Activated CD4-positive, alpha-beta T cell treated with anti-CD3 and anti-CD28 coated beads, Interleukin-2, amount 50 U/mL, for 24 hours (primary cell): ENCODE measurements at places on chromosomes 4 and X.

GRCh38 chr4:111031001-111031579, 408.2 kb upstream of the PITX2 start:
- no peak for DNase-seq

DNA sequence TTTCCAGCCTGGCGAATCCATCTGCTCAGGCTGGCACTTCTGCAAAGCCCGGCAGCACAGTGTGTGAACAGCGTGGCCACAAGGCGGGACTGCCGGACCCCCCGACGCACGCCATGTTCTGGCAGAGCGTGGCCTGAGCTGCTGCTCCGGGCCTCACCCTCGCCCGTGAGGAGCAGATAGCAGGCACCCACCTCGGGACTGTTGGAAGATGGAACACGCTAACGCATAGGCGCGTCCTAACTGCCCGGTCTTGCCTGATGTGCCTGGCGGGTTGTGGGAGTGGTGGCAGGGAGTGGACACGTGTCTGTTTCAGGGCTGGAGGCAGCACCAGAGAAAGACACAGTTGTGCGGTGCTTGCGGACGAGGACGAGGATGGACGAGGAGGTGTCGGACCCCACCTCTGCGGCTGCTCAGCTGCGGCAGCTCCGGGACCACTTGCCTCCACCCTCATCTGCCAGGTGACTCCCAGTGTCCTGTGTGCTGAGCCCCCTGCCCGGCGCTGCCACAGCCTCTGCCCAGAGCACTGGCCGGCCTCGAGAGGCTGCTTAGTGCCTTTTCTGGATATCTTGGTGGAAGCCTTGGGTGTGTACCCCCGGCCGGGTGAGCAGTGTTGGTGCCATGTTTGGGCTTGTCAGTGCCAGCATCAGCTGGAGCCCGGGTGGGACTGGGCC, 28.2 kb downstream of the UVSSA start:
- no peak for DNase-seq

DNA sequence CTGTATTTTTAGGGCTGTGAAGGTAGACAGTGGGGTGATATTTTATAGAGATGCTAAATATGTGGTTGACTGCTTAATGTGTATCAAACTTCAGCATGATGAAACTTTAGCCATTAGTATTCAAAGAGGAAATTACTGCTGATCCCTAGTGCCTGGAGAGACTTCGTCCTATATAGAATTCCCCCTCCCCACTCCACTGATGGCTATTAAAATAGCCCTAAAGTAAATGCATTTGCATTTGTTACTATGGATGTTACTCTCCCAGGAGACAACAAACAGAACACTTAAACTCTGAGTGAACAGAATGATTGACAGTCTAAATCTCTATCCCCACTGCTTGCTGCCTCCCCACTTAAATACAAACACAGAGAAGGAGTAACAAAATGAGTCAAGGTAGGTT, 39.1 kb downstream of the ADGRL3 start:
- no peak for DNase-seq

DNA sequence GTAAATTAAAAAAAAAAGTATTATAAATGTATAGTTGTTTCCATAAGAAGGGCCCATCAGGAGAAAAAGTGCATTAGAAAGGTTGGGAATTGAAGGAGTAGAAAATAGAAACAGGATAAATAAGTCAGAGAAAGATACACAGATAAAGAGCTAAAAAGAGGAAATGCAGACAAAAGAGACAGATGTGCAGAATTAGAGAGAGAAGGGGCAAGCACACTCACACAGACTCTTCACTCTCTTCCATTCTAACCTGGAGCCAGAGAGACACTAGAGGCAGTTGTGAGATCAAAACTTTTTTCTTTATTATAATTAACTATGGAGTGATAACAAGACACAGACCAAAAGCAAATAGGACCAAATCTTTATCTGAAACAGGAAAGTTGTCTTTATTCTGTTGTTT, 134.1 kb downstream of the CEP135 start:
- no peak for DNase-seq

- no peak for DNase-seq
These were observed 44.3 kb downstream of the AR start for GRCh38 chrX:67587946-67588624.

GRCh38 chrX:137945470-137945869, 379.5 kb downstream of the ZIC3 start:
- DNase-seq, result no peak

GRCh38 chrX:119605464-119606279, 552 bp downstream of the NKRF start:
- DNase-seq, result no peak

- no peak for DNase-seq
These were observed 274.8 kb upstream of the UGT8 start for GRCh38 chr4:114323841-114324240.

GRCh38 chr4:150140774-150141400, 62.6 kb downstream of the DCLK2 start:
- DNase-seq, result no peak

- DNase-seq, result no peak
These were observed 13.1 kb downstream of the SCML1 start for GRCh38 chrX:17750436-17750835.

DNA sequence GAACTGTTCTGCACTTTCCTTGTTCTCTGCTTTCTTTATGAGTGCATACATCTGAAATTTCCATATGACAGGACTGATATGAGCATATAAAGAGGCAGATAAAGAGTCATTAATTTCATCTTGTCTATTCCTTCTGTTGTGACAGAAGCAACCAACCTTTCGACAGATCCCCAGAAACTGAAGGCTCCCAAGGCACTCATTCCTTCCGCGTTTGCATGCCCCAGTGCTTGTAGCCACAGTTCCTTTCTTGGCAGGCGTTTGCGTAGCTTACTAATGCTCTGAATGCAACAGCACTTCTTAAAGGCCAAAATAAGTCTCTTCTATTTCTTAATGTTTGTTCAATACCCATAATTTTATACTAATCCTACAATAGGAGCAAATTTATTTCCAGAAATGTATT, 94.0 kb upstream of the TBL1X start:
- DNase-seq, result no peak

DNA sequence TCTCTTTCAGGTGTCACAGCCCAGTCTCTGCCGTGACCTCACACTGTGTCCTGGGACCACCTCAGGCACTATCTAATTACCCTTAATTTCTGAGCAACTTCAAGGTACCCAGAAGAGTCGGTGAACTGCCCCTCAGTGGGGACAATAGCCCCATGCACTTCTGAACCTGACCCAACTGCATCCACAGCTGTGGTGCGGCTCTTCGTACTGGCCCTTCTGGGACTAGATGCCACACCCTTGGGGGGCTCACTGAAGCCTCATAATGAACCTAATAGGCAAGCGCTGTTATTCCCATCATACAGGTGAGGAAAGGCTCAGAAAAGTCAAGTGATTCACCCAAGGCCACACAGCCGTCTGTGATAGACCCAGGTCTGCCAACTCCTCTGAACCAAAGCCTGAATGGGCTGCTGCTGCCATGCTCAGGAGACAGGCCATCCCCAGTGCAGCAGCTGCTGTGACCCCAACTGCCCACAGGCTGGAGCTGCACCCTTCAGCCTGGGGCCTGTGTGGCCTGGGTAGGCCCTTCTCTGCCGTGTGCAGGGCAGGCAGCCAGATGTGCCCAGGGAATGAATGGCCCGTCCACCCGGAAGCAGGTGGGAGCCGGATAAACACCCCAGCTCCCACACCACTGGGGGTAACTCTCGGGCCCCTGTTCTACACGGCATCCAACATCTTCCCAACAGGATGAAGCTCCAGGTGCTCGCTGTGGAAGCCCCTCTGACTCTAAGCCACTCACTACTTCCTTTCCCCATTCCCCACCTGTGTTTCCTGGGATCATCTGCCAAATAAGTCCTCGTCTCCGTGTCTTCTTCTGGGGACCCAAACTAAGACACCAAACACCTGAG, 35.9 kb downstream of the HMX1 start:
- DNase-seq, result no peak

DNA sequence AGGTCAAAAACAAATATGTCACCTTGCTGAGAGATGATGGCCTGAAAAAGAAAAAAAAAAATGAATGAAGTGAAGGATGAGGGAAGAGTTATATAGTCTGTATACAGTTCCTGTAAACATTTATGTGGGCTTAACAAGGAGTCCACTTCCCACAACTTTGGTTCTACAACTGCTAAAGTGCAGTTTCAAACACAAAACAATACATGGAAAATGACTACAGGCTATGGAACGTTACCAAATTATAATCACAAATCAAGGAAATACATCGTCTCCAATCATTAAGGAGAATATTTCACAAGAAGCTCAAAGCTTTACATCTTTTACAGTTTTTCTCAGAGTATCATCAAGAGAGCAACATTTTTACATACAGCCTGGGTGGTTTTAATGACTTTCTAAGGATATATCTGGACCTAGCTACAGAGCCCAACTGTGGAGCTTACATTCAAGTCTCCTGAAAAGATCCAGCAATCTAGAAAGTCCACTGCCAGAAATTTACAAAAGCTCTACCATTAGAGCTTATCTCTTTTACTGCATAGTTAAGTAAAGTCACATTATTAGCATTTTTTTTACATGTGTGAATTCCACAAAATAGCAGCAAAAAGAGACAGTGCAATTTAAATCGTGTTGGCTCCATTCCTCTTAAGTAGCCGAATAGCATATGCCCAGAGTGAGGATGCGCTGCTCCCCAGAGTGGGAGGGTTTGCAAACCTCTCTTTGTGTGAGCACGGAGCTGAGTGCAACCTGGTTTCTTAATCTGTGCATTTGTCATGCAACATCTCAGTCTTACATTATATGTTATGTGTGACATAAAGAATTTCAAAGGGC, 128.3 kb downstream of the MANBA start:
- no peak for DNase-seq

GRCh38 chr4:152939621-152940020, 3.5 kb downstream of the FHDC1 start:
- DNase-seq, result no peak

- DNase-seq, result no peak
These were observed 956 bp downstream of the TAPT1 start for GRCh38 chr4:16225167-16225862.

DNA sequence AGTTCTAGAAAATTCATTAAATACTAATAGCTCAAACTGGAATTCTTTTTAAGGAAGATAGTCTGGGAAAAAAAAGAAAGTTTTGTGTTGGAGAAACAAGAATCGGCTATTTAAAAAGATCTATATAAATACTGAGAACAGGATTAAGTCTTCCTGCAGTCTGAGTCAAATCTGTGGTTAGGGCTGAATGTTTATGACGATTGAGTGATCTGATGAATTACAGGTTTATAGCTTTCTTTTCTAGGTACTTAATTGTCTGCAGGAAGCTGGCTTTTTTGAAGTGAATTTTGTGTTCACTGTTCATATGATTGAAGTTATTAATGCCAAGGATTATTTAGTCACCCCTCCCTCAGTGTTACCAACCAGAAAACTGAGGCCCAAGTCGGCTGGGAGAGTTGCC, 42.2 kb downstream of the TLL1 start:
- DNase-seq, result no peak

DNA sequence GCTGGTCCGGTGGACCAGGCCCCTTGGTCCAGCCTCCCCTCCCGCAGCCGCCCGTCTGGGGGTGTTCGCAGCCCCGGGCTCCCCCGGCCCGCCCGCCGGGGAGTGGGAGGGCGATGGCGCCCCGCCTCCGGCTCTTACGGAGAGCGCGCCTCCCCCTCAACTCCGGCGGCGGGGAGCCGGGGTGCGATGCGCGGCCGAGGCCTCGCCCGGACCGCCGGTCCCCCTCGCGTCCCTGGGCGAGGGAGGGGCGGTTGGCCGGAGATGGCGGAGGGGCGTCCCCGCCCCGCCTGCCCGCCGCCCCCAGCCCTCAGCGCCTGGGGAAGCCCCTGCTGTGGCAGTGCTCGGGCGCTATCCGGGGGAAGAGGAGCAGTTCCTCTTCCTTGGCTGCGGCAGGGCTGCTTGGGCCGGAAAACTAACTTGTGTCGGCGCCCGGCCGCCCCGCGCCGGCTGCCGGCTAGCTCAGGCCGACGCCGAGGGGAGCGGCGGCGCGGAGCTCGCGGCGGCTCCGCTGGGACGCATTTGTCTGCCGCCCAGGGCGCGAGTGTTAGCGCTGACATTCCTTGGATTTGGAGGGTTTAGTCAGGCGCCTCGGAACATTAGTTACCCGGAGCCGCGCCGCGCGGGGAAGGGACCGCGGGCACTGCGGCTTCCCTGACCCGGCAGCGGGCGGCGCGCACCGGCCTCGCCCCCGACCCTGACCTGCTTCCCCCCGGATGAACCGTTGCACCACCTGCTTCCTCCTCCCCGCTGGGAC, 994 bp downstream of the GALNT7 start:
- DNase-seq, result peak; percentile 40

- DNase-seq, result no peak
These were observed 46.0 kb downstream of the DTHD1 start for GRCh38 chr4:36327400-36327799.

GRCh38 chr4:5467111-5467510, 241.2 kb downstream of the EVC2 start:
- no peak for DNase-seq

GRCh38 chrX:16558489-16558888, 91.5 kb upstream of the S100G start:
- no peak for DNase-seq

DNA sequence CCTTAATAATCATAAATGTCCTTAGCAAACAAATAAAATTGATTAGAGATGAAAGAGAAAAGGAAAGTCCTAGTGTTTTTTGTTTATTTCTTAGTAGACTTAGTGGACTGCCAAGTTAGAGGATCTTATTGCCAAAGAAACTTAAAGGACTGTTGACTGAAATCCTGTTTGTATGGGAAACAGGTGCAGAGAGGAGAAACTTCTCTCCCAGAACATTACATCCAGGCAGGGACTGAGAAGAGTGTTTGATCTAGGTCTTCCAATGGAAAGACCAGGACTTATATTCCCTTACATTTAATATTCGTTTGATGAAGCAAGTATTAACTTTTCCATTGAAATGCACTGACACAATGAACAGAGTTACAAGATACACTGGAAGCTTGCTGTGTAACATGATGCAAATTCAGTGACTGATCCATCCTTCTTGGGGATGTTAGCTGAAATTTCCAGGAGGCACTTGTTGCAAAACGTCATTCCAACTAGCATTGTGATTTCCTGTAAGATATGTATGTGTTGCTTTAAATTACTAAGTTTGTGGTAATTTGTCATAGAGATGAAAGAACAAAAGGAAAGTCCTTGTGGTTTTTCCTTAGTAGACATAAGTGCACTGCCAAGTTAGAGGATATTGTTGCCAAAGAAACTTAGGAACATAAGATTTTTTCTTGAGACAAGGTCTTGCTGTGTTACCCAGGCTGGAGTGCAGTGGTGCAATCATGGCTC, 505.6 kb downstream of the STIM2 start:
- DNase-seq, result no peak

DNA sequence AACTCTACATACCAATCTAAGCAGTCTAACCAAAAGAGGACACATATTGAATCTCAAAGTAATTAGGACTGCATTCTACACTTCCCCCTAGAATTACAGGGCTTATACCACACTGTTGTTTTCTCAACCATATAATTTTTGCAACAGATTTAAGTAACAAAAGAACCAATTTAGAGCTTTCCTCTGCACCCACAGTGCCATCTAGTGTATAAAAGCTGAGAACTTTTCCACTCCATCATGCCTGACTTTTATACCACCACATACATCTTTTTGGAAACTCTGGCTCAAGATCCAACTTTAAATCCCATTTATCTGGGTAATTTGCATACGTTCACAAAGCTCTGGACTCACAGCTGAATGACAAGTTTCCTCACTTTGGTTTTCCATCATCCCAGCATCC, 99.5 kb downstream of the EFHC2 start:
- no peak for DNase-seq
